Brain microvascular endothelial cell (primary cell): ENCODE measurements at places on chromosomes 3 and 15.

DNA sequence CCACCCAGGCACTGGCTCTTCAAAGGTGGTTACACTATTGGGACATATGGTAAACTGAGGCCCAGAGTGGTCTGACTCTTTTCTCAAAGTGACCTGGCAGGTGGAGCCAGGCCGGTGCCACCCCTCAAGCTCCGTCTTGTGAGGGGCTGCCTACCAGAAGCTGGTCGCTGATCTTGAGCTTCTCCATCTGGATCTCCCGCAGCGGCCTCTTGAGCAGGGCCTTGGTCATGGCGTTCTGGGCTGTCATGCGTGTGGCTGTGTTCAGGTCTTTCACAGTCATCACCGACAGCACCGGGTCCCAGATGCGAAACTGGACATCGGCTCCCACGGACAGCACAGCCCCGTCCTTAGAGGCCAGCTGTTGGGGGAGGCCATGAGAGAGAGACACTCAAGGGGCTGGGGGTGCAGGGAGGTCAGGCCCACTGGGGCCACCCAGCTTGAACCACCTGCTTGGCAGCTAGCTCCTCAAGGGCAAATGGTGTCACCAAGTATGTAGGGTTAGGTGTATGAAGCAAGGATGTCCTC lies 3.6 kb downstream of the STOML1 start:
- DNase-seq = no peak

- DNase-seq = peak; percentile 22
Observed at GRCh38 chr3:31039145-31039544, 144.7 kb upstream of the GADL1 start.

DNA sequence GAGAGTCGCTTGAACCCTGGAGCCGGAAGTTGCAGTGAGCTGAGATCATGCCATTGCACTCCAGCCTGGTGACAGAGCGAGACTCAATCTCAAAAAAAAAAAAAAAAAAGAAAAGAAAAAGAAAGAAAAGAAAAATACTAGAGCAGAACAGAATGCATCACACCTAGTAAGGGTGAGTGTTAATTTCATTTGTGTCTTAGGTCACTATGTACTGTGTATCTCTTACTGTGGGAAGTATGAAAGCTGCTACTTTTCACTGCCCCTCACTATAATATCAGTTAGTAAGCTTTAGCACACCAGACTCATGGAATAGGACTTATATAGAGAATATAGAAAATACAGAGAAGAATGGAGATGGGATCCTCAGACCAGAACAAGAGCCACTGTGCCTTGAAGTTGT lies 45.9 kb upstream of the RASA2 start:
- DNase-seq = no peak

DNA sequence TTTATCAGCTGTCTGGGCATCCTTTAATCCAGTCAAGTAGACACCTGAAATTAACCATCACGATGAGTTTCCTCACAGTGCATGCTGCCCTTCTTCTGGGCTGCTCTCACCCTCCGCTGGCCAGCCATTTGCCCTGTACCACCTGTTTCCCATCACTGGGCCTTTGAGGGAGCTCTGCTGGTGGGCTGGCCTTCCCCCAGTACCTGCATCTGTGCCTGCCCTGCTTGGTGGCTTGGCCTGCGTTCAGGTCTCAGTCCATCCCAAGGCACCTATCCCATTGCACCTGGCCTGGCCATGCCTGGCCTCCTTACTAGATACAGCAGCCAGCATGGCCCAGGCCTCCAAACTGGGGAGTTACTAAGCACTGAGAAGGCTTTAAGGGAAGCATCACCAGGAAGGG lies 413.2 kb downstream of the NTRK3 start:
- no peak for DNase-seq

- no peak for DNase-seq
Observed at GRCh38 chr3:146818866-146819265, 213.7 kb upstream of the PLSCR5 start.

DNA sequence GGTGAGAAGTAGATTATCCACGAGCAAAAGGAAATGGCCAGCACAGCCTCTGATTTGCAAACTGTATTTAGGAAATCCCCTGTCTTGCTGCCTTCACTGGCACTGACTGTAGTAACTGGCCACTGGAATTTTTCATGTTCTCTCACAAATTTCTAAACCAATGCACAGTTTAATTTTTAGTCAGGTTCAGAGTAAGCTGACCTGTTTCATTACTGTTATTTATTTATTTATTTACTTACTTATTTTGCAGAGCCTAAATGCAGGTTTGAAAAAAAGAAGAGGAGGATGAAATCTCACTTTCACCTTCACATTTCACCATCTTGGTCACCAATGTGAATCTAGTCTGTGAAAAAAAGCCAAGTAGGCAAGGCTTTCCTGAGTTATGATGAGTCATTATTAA lies 291.0 kb downstream of the PLOD2 start:
- DNase-seq = no peak

DNA sequence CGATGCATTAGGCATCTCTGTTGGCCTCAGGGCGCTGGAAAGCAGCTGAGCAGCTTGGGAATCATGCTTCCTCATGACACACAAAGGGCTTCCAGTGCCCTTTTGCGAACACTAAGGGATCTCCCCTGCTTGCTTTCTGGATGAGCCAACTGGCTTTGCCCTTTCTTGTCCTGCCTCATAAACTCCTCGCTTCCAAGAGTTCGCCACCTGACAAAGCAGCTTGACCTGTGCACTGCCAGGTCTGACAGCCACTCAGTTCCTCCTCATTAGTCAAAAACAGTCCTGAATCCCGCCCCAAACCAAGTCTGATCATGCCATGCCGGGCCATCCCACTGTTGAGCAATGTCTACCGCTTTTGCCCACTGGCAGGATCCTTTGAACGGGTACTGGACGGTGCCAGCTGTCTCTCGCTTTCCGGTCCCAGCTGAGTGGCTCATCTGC lies 265.4 kb upstream of the LYSMD4 start:
- DNase-seq = no peak

DNA sequence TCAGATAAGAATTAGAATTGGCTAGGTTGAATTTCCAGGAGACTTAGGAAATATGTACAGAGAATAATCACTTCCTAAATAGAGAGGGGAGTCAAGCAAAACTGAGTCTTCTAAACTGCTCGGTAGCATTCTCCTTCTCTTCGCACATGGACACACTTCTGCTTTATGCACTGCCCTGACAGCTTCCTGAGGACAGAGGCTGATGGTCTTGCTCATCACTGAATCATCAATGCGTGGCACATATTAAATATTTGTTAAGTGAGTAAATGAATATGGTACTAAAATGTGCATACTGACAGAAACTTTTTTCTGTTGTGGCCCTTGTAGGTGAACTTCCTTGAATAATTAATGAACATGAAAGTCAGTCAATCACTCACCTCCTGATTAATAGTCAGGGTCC lies 315.5 kb downstream of the FHIT start:
- peak; percentile 89 for DNase-seq

- no peak for DNase-seq
Observed at GRCh38 chr15:66923438-66923881, 141.9 kb upstream of the SMAD3 start.

DNA sequence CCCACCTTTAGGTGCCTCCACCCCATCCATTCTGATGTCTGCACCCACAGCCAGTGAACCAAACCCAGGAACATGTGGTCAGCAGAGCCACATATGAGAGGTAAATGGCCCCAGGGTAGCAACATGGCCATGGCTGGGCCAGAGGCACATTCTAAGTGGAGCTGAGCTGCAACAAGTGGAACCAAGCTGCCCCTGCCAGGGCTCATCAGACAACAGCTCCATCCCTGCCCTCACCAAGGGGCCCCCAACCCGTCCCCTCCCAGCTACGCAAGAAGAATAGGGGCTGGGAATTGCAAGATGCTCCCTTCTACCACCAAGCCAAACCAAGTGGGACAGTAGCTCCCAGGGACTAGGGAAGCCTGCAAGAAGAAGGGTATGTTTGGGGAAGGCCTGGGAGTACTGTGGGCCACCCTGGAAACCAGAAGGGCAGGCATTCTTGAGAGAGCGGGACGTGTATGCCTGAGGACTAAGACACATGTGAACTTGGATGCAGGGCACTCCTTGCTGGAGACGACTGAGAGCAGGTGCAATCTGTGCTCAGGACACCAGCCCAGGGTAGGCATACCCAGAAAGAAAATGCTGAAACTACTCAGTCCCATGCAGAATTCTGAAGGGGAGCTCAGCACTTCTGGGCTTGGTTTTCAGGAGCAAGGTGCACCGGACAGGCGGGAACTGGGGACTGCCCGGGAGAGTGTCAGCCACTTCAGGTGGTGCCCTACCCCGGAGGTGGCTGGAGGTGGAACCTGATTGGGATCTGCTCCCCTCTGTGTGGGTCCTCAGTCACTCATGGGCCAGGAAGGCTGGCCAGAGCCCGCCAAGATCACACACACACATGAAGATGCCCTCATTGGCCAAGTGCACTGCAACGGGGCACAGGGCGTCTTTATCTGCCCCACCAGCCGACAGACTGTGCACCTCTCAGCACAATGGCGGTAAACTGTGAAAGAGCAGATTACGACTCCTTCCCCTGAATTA lies 9.5 kb downstream of the MYL3 start:
- DNase-seq = no peak

GRCh38 chr15:50186752-50187151 lies 4.8 kb downstream of the SLC27A2 start:
- no peak for DNase-seq

- no peak for DNase-seq
Observed at GRCh38 chr3:137693791-137694190, 70.3 kb upstream of the SOX14 start.

GRCh38 chr3:98561727-98562521 lies 30.1 kb downstream of the GPR15 start:
- DNase-seq = peak; percentile 44

- no peak for DNase-seq
Observed at GRCh38 chr3:120470870-120471269, 20.1 kb upstream of the FSTL1 start.

GRCh38 chr3:5186858-5187155 lies 700 bp upstream of the EDEM1 start:
- no peak for DNase-seq

DNA sequence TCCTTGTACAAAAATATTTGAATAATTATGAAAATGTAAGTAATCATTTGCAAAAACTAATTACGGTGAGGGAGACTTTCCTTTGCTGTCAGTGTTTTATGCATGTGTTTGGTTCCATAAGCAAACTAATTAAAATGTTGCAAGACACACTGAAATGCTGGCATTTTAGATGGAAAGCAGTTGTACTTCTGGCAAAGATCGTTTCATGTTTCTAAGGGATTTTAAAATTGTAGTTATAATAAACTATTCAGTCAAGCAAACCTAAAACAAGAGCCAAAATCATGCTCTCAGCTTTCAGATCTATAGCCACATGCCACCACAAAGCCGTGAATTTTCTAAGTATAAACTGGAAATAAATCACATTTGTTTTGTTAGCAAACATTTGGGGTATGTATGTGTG lies 240.1 kb upstream of the ZNF385D start:
- no peak for DNase-seq

- DNase-seq = no peak
Observed at GRCh38 chr3:31193871-31194270, 299.4 kb upstream of the GADL1 start.

DNA sequence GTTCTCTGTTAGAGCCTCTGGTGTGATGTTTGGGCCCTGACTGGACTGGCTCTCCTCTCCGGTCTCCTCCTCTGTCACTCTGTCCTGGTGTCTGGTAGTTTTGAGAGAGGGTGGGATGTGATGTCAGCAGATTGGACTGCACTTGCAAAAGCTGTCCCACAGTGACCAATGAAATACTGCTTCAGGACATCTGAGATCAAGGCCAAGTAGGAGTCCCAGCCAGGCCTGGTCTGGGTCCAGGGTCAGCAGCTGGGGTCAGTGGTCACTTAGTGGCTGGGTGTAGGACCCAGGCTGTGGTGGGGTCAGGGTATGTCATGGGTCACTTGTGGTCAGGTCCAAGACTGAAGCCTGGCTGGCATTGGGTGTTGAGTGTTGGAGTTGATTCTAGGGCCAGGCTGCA lies 20.9 kb downstream of the ALDH1L1 start:
- no peak for DNase-seq

- no peak for DNase-seq
Observed at GRCh38 chr3:70789878-70790277, 477.4 kb upstream of the MDFIC2 start.

- peak; percentile 30 for DNase-seq
Observed at GRCh38 chr3:180036671-180037455, at the start of gene PEX5L. TSS of gene PEX5L (minus strand) at chr3:180036937. CDS start at chr3:180036599, 338 bp downstream.

- no peak for DNase-seq
Observed at GRCh38 chr3:94548581-94549316, 485.9 kb downstream of the NSUN3 start.

GRCh38 chr3:112627419-112627818 lies 13.5 kb downstream of the CCDC80 start:
- no peak for DNase-seq

DNA sequence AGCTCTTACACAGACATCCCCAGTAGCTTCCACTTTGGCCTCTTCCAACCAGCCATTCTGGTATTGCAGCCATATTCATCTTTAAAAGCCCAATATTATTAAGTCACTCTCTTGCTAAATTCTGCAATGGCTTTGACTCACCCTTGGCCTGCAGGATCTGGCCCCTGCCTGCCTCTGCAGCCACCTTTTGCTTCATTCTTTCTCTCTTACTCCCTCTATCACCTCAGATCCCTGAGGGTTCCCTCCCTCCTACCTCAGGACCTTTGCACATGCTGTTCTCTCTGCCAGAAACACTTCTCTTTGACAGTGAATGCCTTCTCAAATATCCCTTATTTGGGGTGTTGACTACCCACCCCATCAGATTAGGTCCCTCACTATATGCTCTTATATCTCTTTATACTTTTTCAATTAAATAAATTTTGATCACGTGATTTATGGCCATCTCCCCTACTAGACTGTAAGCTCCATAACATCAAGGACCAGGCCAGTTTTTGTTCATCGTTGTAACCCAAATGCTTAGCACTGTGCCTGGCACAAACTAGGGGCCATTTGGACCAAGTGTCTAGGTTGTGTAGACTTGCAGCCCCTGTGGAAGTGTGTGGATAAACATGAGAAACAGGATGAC lies 32.3 kb upstream of the UBE2Q2 start:
- DNase-seq = no peak

- DNase-seq = no peak
Observed at GRCh38 chr3:135807879-135808278, 157.6 kb upstream of the PPP2R3A start.

GRCh38 chr15:59694779-59695178 lies 5.7 kb upstream of the BNIP2 start:
- no peak for DNase-seq

DNA sequence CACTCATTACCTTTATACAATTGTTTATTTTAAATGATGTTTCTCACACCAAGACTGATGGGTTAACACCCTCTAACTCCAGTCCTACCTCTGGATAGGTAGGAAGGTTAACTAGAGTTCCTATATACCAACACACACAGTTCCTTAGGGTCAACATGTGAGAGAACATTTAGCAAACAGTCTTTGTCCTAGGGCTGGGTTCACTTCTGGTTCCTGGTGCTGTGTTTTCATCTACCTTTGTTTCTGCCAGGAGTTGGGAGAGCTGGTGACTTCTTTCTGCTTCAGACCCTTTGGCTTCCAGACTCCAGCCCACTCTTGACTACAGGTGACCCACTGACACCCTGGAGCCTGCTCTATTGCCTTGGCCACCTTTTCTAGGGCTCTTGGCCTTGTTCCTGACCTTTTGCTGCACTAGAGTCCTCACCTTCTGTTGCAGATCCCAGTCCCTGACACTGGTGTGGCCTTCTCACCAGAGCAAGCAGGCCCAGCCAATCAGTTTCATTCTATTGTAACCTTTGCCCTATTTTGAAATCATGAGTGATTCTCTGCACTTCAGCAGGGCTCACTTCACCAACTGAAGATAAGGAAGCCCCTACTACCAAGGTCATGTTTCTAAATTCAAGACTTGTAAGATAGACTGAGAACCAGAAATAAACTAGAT lies 50.0 kb upstream of the SECISBP2L start:
- DNase-seq = no peak

- no peak for DNase-seq
Observed at GRCh38 chr3:15010664-15011063, 54.5 kb downstream of the MRPS25 start.

- peak; percentile 5 for DNase-seq
Observed at GRCh38 chr3:12796171-12797123, at the start of gene CAND2. TSS of gene CAND2 (plus strand) at chr3:12796680. CDS start at chr3:12796721, 41 bp downstream.
